ENCODE measurements at places on chromosomes 6 and 20.

GRCh38 chr6:116661594-116661993 lies 7.0 kb downstream of the ZUP1 start:
- no peak for DNase-seq

DNA sequence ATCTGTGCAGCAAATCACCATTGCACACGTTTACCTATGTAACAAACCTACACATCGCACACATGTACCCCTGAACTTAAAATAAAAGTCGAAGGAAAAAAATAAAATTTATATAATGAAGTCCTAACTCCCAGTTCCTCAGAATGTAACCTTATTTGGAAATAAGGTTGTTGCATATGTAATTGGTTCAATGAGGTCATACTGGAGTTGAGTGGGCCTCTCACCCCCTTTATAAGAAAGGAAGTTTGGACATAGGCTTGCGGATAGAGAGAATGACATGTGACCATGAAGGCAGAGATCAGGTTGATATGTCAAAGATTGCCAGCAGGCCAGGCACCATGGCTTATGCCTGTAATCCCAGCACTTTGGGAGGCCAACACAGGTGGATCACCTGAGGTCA lies 16.1 kb upstream of the ZBTB22 start:
- no peak for DNase-seq

DNA sequence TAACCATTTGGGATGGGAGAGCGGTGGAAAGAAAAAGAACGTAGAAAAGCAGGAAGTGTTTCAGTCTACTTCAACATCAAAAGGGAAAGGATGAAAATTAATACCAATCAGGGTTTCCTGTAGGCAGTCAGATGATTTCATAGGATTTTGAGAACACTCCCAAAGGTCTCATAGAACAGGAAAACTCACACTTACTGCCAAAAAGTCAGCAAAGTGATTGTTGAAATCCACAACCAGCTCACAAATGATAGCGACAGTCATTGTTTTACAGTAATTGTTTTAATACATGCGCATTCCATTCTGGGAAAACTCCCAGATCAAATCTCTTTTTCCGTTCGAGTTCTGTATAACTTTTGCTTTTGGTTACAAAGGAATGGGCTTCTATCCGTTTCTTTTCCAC lies 5.3 kb upstream of the CNKSR3 start:
- no peak for DNase-seq

- no peak for DNase-seq
Measured at GRCh38 chr20:21981179-21981578, 275.7 kb downstream of the PAX1 start.

DNA sequence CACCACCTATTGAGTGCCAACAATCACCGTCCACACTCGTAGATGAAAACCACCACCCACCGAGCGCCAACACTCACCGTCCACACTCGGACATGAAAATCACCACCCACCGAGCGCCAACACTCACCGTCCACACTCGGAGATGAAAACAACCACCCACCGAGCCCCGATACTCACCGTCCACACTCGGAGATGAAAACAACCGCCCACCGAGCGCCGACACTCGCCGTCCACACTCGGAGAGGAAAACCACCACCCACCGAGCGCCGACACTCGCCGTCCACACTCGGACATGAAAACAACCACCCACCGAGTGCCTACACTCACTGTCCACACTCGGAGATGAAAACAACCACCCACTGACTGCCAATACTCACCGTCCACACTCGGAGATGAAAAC lies 129.3 kb downstream of the IRF4 start:
- no peak for DNase-seq

GRCh38 chr20:48667481-48667880 lies 160.3 kb downstream of the PREX1 start:
- DNase-seq, result no peak

GRCh38 chr20:31869942-31870725 lies at the start of the genes DUSP15 and TTLL9:
Gene DUSP15 (minus strand): TSS chr20:31870527. CDS start chr20:31870337, 190 bp downstream.
Gene TTLL9 (plus strand): TSS chr20:31870634. CDS start chr20:31871127, 493 bp downstream.
- peak; percentile 49 for DNase-seq

- DNase-seq, result no peak
Measured at GRCh38 chr6:75101896-75102295, 104.0 kb downstream of the COL12A1 start.

DNA sequence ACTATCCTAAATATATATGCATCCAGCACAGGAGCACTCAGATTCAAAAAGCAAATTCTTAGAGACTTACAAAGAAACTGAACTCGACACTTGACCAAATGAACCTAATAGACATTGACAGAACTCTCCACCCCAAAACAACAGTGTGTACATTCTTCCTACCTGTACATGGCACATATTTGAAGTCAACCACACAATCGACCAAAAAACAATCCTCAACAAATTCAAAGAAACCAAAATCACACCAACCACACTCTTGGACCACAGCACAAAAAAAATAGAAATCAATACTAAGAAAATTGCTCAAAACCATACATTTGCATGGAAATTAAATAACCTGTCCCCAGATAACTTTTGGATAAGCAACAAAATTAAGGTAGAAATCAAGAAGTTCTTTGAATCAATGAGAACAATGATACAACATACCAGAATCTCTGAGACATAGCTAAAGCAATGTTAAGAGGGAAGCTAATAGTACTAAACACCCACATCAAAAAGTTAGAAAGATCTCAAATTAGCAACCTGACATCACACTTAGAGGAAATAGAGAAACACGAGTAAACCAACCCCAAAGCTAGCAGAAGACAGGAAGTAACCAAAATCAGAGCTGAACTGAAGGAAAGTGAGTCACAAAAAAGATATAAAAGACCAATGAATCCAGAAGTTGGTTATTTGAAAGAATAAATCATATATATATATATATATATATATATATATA lies 12.5 kb upstream of the TREM1 start:
- DNase-seq, result no peak

- DNase-seq, result no peak
Measured at GRCh38 chr6:156617941-156618340, 159.2 kb upstream of the ARID1B start.

DNA sequence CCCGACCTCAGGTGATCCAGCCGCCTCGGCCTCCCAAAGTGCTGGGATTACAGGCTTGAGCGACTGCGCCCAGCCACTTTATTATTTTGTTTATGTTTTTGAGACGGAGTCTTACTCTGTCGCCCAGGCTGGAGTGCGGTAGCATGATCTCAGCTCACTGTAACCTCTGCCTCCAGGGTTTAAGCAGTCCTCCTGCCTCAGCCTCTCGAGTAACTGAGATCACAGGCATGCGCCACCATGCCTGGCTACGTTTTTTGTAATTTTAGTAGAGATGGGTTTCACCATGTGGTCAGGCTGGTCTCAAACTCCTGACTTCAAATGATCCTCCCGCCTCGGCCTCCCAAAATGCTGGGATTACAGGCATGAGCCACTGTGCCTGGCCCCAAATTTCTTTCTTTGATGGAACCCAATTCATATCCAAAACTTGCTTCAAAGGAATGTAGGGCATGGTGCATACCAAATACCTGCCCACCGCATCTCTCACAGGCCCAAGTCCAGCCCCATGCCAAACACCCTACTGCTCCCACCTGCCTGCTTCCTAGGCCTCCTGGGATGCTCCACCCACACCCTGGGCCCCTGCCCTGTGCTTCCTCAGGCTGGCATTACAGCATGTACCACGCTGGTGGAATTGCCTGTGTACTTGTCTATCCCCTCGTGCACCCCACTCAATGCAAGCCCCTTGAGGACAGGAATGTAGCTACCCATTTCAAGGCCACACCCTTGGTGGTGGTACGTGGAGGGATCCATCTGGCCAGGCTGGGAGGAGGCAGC lies 4.9 kb upstream of the HMGA1 start:
- DNase-seq, result no peak

DNA sequence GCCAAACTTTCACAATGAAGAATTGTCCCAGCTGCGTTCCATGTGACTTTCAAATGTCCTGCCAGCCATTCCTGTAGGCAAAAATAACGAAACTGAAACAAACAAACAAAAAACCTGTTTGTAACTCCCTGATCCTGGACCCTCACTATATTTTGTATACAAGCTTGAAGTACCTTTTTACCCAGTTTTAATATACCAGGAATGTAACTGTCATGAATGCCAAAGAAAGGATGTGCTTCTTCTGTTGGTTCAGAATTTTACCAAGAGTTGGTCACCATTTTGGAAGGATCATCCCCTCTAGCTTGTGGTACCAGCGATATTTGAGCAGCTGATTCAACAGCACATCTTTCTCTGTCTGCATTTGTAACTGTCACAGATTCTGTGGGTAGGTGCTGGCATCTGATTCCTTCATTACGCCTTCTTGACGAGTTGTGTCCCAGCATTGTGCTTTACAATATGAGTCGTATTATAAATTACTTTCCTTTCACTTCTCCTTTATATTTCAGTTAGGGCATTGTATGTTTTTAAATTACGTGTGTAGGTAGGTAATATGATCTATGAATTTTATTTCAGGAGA lies 93.9 kb downstream of the DLGAP4 start:
- no peak for DNase-seq

GRCh38 chr6:134058622-134059366 lies 6.4 kb upstream of the SLC2A12 start:
- no peak for DNase-seq

GRCh38 chr6:125810445-125810844 lies 19.7 kb downstream of the NCOA7 start:
- DNase-seq, result no peak

DNA sequence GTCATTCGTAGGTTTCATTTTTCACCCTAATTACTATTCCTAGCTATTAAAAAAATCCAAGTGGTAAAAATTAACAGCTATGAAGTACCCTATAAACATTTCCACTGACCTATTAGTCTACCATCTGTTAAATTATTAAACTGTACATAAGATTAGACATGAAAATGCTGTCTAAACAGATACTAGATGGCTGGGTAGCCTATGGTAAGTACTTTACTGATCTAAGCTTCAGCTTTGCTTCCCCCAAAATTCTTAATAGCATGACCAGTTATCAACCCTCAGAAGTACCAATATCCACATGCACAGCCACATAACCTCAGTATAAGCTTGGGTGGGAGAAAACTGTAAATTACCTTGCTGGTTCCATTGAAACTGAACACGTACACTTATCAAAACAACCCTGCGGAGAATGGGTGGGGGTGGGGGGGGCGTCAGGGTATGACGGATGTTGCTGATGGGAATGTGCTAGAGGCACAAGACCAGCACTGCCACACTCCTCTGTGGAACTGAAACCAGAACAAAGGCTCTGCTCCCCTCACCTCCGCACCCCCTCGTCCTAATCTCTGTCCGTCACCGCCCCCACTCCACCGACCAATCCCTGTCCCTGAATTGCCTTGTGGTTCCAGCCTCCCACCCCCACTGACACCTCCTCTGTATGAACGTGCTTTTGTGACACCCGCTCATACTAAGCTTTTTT lies 45.3 kb downstream of the B4GALT5 start:
- peak; percentile 43 for DNase-seq

DNA sequence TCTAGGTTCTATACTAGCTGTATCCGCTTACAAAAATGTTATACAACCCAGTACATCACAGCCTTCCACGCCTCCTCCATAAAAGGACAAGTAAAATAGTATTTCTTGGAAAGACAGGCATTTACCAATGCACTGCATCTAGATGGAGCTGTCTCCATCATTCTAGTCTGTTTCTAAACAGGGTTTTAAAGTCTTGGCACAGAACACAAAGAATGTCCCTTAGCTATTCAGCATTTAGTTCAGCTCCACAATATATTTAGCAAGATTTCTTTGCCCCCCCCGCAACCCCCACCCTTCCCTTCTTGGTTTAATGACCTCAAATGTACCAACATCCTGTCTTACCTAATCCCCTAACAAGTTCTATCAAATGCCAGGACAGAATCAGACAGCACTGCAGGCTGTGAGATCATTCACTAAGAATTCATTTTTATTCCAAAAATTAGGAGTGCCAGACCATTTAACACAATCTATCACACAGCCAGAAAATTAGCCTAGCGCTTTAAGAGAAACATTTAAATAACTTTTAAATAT lies 198.6 kb downstream of the BACH2 start:
- DNase-seq, result no peak
